Fibroblast of lung (primary cell): ENCODE measurements at places on chromosomes 11 and 22. TPM values are rescaled to one million over a fixed set of nuclear protein-coding genes. Genes with fewer than 3 reads are reported as not detected.

Gene PKDREJ
- under 0.01 TPM in 2 replicates for total RNA-seq

Gene CELF1
- total RNA-seq = 74.2 and 100 TPM in 2 replicates

Gene GPR83
- not detected in 2 replicates for total RNA-seq

Gene KREMEN1
- total RNA-seq = 6.4 and 12.9 TPM in 2 replicates

Gene ADAMTS8
- total RNA-seq = 8.5 and 15.0 TPM in 2 replicates

Gene TEAD1
- total RNA-seq = 65.0 and 121 TPM in 2 replicates

Gene B3GAT1
- total RNA-seq = under 0.01 TPM in 2 replicates

Gene GLB1L3
- not detected in 2 replicates for total RNA-seq

Gene TRIM66
- total RNA-seq = 5.6 and 13.7 TPM in 2 replicates

Gene OR6T1
- total RNA-seq = not detected in 2 replicates

Gene NTM
- 9.2 and 28.6 TPM in 2 replicates for total RNA-seq

Gene MMP12
- 0.83 TPM in 1 of 2 replicates, not detected in the other for total RNA-seq

DNA sequence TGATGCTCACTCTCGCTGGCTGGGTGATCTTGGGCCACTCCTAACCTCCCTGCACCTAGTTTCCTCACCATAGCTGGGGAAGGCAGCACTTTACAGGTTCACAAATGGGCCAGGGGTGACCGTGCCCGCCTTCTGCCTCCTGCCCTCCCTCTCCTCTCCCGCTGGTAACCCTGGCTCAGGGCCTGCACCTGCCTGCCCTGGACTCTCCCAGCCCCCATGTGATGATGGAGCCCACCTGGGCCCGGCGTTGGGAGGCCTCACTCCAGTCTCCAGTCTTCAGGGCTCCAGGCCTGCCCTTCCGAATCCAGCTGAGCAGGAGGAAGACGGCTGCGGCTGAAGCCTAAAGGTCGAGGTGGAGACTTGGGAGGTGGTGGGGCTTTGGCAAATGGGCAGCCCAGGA lies 152.9 kb downstream of the CACNA1I start:
- no peaks in the 10 kb centered on the region for H3K4me1 ChIP-seq
- H3K27me3 ChIP-seq = peaks cover 2% of the 10 kb centered on the region
- H3K27ac ChIP-seq = no peak overlapping the region
- DNase-seq = no peak
- no peak overlapping the region for H3K4me3 ChIP-seq

GRCh38 chr11:75162954-75163353 lies 12.0 kb downstream of the SLCO2B1 start:
- no peaks in the 10 kb centered on the region for H3K36me3 ChIP-seq
- H3K4me1 ChIP-seq = no peaks in the 10 kb centered on the region
- H3K27me3 ChIP-seq = peaks cover 29% of the 10 kb centered on the region
- DNase-seq = no peak
- no peak overlapping the region for H3K27ac ChIP-seq

DNA sequence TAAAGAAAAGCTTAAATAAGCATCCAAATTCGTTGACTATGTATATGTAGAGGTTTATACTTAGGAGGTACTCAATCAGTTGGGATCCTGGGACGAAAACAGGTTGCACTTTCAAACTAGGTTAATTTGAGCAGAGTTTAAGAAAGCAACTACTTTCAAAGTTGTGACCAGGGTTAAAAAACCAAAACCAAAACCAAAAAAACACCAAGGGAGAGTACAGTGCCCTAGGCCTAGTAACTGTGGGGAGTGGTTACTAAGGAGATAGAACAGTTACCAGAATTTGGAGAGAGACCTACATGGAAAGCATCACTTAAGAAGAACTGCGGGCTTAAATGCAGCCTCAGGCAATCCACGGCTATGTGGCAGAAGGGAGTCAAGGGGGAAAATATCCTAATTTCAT lies 148.3 kb downstream of the JRKL start:
- H3K27me3 ChIP-seq = no peaks in the 10 kb centered on the region
- no peaks in the 10 kb centered on the region for H3K36me3 ChIP-seq
- H3K4me1 ChIP-seq = no peaks in the 10 kb centered on the region
- no peak overlapping the region for H3K27ac ChIP-seq
- H3K4me3 ChIP-seq = no peak overlapping the region

DNA sequence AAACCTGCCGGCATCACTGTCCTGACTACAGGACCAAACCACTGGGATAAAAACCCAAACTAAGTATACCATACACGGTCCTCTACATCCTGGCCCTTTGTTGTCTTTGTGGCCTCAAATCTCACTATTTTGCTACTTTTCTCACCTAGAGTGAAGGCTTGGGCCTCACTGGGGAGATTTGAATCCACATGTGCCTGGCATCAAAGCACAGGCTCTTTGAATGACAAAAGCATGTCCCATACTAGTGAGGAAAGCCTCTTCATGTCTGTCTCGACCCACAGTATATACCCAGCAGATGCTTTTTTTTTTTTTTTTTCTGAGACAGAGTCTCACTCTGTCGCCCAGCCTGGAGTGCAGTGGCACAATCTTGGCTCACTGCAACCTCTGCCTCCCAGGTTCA lies 72.5 kb upstream of the DRD2 start:
- H3K4me1 ChIP-seq = no peaks in the 10 kb centered on the region
- no peaks in the 10 kb centered on the region for H3K27me3 ChIP-seq
- DNase-seq = no peak
- H3K36me3 ChIP-seq = no peaks in the 10 kb centered on the region
- no peak overlapping the region for H3K4me3 ChIP-seq
- no peak overlapping the region for H3K27ac ChIP-seq

GRCh38 chr11:75031771-75032549 lies 43.2 kb downstream of the NEU3 start:
- H3K4me3 ChIP-seq = no peak overlapping the region
- peaks cover 9% of the 10 kb centered on the region for H3K4me1 ChIP-seq
- H3K27ac ChIP-seq = peak overlapping the region; percentile 70

GRCh38 chr22:41781507-41781906 lies 19.0 kb upstream of the CCDC134 start:
- H3K4me1 ChIP-seq = no peaks in the 10 kb centered on the region
- no peak overlapping the region for H3K27ac ChIP-seq
- no peak overlapping the region for H3K4me3 ChIP-seq
- DNase-seq = no peak
- no peaks in the 10 kb centered on the region for H3K27me3 ChIP-seq

DNA sequence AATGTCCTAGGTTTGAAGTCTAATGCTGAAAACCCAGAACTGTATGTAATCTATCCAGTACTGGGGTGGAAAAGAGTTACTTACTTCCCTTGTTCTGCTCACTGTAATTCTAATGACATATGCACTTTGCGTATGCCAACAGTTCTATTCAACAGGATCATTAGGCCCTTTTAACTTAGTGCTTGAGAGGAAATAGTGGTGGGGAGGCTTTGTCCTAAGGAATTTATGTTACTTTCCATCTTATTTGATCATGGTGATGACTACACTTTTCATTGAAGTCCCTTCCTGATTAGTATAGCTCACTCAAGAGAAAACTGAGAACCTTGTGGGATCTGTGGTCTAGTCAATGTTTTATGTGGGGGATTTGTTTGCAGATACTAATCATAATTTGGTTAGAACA lies 348.2 kb downstream of the GUCY1A2 start:
- H3K27me3 ChIP-seq = no peaks in the 10 kb centered on the region
- H3K27ac ChIP-seq = no peak overlapping the region
- no peaks in the 10 kb centered on the region for H3K36me3 ChIP-seq
- no peaks in the 10 kb centered on the region for H3K4me1 ChIP-seq
- no peak overlapping the region for H3K4me3 ChIP-seq

DNA sequence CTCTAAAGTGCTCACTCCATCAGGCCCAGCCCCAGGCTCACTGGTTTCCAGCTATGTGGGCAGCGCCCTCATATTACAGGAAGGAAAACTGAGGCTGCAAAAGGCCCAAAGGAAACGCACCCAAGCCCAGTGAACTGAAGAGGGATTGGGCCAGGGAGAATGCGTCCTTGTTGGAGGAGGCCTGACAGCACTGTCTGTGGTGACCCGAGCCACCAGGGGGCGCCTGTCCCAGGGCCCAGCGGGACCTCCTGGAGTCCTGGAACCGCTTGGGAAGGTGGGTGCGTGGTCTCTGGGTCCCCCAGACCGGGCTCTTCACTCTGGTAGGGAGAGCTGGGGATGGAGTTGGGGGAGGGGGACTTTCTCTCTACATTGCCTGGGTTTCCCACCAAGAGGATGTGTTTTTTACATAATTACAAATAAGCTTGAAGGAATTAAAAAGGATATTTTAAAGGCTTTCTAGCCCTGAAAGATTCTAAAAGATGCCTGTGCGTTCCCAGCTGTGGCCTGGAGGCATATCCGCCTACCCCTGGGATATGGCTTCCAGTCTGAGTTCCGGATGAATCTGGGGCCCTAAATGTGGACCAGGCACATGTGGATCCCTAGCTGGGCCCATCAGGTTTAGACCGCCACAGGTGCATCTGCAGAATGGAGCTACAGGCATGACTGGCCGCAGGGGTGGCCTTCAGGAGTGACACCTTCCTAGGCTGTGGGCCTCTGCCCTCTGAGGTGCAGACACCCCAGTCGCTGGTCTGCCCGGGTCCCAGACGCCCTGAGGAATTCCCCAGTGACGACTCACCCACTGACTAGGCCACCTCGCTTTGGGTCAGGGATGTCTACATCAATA lies 4.2 kb downstream of the SPI1 start:
- H3K27me3 ChIP-seq = no peaks in the 10 kb centered on the region
- H3K4me1 ChIP-seq = no peaks in the 10 kb centered on the region
- no peaks in the 10 kb centered on the region for H3K36me3 ChIP-seq
- H3K4me3 ChIP-seq = no peak overlapping the region
- H3K27ac ChIP-seq = no peak overlapping the region

DNA sequence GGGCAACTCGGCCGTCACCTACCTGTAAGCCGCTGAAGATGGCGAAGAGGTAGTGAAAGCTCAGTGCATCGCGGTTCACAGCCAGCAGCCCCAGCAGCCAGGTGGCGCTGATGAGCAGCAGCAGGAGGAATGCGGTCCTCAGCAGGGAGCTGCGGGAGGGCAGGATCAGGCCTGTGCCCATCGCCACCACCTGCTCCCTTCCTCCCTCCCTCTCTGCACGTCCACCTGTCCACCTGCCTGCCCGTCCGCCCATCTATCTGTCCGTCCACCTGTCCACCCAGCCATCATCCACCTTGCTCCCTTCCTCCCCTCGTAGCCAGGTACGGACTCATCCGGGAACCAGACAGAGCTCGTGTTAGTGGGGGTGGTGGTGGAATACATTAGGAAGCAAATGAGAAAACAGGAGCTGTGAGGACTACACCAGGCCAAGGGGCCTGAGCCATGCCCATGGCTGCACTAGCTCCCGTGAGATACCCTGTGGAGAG lies 32.2 kb downstream of the TRMU start:
- no peak overlapping the region for H3K27ac ChIP-seq
- H3K27me3 ChIP-seq = no peaks in the 10 kb centered on the region
- H3K4me3 ChIP-seq = no peak overlapping the region

DNA sequence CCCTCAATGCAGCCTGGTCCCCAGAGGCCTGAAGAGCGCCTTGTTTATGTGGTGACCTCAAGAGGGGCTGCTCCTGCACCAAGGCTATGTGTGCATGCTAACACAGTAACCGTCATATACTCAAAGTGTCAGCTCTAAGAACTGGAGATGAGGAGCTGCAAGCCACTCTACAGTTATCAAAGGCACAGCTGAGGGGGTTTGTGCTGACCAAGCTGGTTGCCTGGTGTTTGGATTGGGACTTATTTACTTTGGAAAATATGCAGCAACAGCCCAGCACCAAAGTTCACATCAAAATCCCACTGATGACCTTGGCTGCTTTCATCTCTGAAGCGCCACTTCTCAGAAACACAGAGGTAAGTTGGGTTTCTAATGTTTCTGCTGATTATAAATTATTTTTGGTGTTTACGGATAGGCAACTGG lies at the start of gene SERPIND1:
SERPIND1 (plus strand) TSS at position 321 of the 420 bp plus-strand sequence. CDS start 5,200 bp downstream, outside the sequence.
- no peaks in the 10 kb centered on the region for H3K27me3 ChIP-seq
- DNase-seq = no peak
- H3K27ac ChIP-seq = no peak within 1 kb of the TSS
- peaks cover 5% of the 10 kb centered on the region for H3K4me1 ChIP-seq
- H3K4me3 ChIP-seq = no peak within 1 kb of the TSS
- H3K36me3 ChIP-seq = no peaks in the 10 kb centered on the region

DNA sequence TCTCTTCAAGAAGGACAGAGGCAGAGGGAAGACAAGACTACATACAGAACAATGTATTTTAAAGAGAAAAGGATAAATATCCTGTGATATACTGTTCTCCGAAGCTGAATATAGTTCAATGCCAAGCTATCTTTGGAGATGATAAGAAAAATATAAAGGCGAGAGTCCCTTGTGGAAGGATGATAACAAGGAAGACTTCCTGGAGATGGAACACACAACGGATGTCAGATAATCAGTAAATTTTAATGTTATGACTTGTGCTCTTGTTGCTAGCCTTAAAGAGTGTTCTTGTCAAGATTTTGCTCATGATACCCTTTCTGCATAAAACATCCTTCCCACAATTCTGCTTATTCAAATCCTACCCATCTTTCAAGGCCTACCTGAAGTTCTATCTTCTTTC lies 6.8 kb upstream of the CTR9 start:
- H3K36me3 ChIP-seq = no peaks in the 10 kb centered on the region
- no peak for DNase-seq
- H3K4me1 ChIP-seq = no peaks in the 10 kb centered on the region
- no peak overlapping the region for H3K27ac ChIP-seq
- H3K4me3 ChIP-seq = no peak overlapping the region

GRCh38 chr11:61035526-61035835 lies 64.0 kb downstream of the CD6 start:
- H3K27me3 ChIP-seq = peaks cover 5% of the 10 kb centered on the region
- H3K4me3 ChIP-seq = no peak overlapping the region
- H3K36me3 ChIP-seq = no peaks in the 10 kb centered on the region
- H3K27ac ChIP-seq = no peak overlapping the region
- DNase-seq = no peak

DNA sequence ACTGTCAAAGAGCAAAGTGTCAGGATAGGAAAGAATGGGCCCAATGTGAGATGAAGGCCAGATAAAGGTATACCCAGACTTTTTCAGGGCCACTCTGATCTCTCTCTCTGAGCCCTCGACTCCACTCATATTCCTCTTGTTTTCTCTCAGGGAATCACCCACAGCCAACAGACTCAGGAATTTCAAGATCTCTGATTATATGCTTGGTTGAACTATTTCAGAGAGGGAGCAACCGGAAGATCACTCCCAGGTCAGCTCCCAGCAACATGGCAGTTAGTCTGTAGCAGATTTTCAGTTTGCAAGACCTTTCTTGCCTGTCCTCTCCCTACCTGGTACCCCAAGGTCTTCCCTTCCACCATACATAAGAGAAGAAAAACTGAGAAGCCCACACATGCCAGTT lies 102.5 kb downstream of the C11orf58 start:
- no peaks in the 10 kb centered on the region for H3K4me1 ChIP-seq
- no peaks in the 10 kb centered on the region for H3K27me3 ChIP-seq
- no peak overlapping the region for H3K27ac ChIP-seq
- no peak overlapping the region for H3K4me3 ChIP-seq
- no peak for DNase-seq

GRCh38 chr22:35307372-35307771 lies 7.7 kb downstream of the TOM1 start:
- H3K36me3 ChIP-seq = peaks cover 2% of the 10 kb centered on the region
- DNase-seq = no peak
- no peak overlapping the region for H3K4me3 ChIP-seq
- H3K27me3 ChIP-seq = no peaks in the 10 kb centered on the region
- H3K4me1 ChIP-seq = peaks cover 3% of the 10 kb centered on the region
- no peak overlapping the region for H3K27ac ChIP-seq
